RWPE2 (cell line): ENCODE measurements at places on chromosomes 6 and 20.

DNA sequence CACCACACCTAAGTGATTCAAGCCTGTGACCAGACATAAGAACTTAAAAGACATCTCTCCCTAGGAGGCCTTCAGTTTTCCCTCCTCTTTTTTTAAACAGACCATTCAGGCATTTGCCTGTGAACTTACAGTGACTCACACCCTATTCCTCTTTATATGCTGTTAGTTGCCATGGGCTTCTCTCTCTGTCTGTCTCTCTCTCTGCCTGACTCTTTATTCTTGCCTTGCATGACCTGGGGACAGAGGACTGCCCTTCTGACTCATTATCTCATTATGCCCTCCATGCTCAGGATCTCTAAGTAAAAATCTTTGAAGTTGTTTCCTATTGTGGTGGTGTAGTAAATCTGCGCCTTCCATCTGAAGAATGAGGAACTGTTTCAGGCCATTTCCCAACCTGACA, 442.2 kb upstream of the MAN1A1 start:
- H3K27ac ChIP-seq, result no peak overlapping the region
- no peaks in the 10 kb centered on the region for H3K4me1 ChIP-seq
- no peaks in the 10 kb centered on the region for H3K36me3 ChIP-seq
- no peak overlapping the region for H3K4me3 ChIP-seq
- no peaks in the 10 kb centered on the region for H3K27me3 ChIP-seq

GRCh38 chr20:46414608-46415007, 8.2 kb upstream of the ELMO2 start:
- peaks cover 41% of the 10 kb centered on the region for H3K27me3 ChIP-seq
- peaks cover 2% of the 10 kb centered on the region for H3K4me1 ChIP-seq
- DNase-seq, result no peak

DNA sequence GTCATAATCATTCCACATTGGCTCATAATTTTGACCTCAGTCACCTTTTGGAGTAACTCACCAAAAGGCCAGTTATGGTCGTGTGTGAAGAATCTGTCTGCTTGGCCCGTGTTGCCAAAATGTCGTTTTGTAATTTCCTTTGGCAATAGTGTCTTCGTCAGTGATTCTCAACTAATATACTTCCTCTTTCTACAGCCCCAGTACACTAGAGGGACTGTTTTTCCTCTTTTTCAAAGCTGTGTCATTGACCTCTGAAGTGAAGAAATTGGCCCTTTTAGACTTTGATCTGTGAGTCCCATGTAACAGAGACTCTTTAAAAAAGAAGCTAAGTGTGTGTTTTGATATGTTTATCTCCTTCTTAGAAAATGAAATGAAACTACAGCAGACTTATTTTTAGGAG, 5.2 kb downstream of the FOXO3 start:
- H3K4me1 ChIP-seq, result peaks cover 31% of the 10 kb centered on the region
- H3K27me3 ChIP-seq, result no peaks in the 10 kb centered on the region
- H3K36me3 ChIP-seq, result peaks cover 64% of the 10 kb centered on the region
- H3K4me3 ChIP-seq, result no peak overlapping the region

GRCh38 chr20:42923348-42923918, 266.3 kb downstream of the PTPRT start:
- no peak for DNase-seq
- H3K4me3 ChIP-seq, result no peak overlapping the region
- no peaks in the 10 kb centered on the region for H3K4me1 ChIP-seq
- no peaks in the 10 kb centered on the region for H3K27me3 ChIP-seq

GRCh38 chr6:135181333-135182070, 394 bp downstream of the MYB start:
- H3K4me1 ChIP-seq, result peaks cover 11% of the 10 kb centered on the region
- DNase-seq, result no peak
- no peaks in the 10 kb centered on the region for H3K36me3 ChIP-seq
- H3K27ac ChIP-seq, result no peak overlapping the region
- no peaks in the 10 kb centered on the region for H3K27me3 ChIP-seq

DNA sequence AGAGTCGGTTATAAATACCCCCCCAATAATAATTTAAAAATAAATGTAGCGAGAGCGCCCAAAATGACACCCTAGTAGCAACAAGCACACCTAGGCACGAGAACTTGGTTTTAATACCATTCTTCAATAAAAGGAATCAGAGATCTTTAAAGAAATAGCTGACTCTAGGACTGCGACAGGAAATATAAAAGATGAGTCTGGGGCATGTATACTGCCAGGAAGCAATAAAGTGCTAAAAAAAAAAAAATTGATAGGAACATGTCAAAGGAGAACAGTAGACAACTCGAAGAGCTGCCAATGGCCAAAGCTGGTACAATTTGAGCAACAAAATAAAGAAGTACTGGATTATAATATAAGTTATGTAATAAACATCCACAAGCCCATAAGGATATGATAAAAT, 2.2 kb downstream of the PNISR start:
- peaks cover 31% of the 10 kb centered on the region for H3K36me3 ChIP-seq
- no peak for DNase-seq
- H3K4me3 ChIP-seq, result no peak overlapping the region
- peaks cover 22% of the 10 kb centered on the region for H3K4me1 ChIP-seq
- no peak overlapping the region for H3K27ac ChIP-seq

GRCh38 chr6:13574571-13575376, at the start of gene SIRT5:
SIRT5 (plus strand) TSS chr6:13574601; CDS start chr6:13584111, 9,510 bp downstream.
- peak within 1 kb of the TSS; percentile 63 for H3K4me3 ChIP-seq
- H3K4me1 ChIP-seq, result no peaks in the 10 kb centered on the region
- peak; percentile 92 for DNase-seq
- peaks cover 10% of the 10 kb centered on the region for H3K36me3 ChIP-seq
- no peaks in the 10 kb centered on the region for H3K27me3 ChIP-seq

GRCh38 chr6:167779129-167779992, 47.4 kb upstream of the AFDN start:
- DNase-seq, result no peak
- no peaks in the 10 kb centered on the region for H3K4me1 ChIP-seq

GRCh38 chr20:8909596-8909995, 159.3 kb upstream of the PLCB4 start:
- H3K4me1 ChIP-seq, result no peaks in the 10 kb centered on the region
- H3K4me3 ChIP-seq, result no peak overlapping the region
- H3K36me3 ChIP-seq, result no peaks in the 10 kb centered on the region
- H3K27ac ChIP-seq, result no peak overlapping the region
- DNase-seq, result no peak
- no peaks in the 10 kb centered on the region for H3K27me3 ChIP-seq

DNA sequence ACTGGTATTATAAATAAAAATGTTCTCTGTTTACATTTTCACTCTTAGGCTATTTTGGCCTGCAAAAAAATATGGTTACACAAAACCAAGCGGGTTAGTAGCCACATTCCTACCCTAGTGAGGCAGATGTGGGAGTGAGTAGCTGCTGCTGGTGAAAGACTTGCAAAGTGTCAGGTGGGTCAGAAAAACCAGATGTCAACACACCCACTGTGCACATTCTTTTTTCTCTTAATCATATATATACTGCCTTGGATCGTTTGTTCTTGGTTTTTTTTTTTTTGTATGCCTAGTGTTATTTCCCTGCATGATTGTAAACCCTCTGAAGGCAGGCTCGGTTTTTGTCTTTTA, 68.0 kb upstream of the TFB1M start:
- no peaks in the 10 kb centered on the region for H3K36me3 ChIP-seq
- no peaks in the 10 kb centered on the region for H3K27me3 ChIP-seq
- DNase-seq, result no peak
- H3K4me3 ChIP-seq, result no peak overlapping the region

GRCh38 chr6:106643061-106643460, 13.7 kb downstream of the QRSL1 start:
- no peaks in the 10 kb centered on the region for H3K4me1 ChIP-seq
- H3K27me3 ChIP-seq, result no peaks in the 10 kb centered on the region

DNA sequence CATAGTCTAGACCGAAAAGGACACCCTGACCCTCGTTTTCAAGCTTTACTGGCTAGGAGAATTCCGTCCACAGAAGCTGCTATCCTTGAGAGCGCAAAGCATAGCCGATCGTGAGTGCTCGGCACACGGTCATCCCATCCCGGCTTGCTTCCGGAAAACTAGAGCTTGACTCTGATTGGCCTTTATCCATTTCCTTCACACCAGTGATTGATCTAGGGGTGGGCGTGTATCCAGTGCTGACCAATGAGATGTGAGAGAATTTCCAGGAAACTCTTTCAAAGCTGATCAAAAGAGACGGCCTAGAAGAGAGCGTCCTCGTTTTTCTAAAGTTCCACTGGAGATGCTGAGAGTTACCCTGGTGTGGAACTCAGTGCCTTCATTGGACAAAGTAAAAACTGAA, 41.0 kb upstream of the NFATC2 start:
- H3K27ac ChIP-seq, result no peak overlapping the region
- H3K4me1 ChIP-seq, result peaks cover 7% of the 10 kb centered on the region
- no peak for DNase-seq
- H3K36me3 ChIP-seq, result no peaks in the 10 kb centered on the region
- H3K4me3 ChIP-seq, result no peak overlapping the region

- H3K4me1 ChIP-seq, result peaks cover 32% of the 10 kb centered on the region
- no peaks in the 10 kb centered on the region for H3K27me3 ChIP-seq
- no peak for DNase-seq
- peaks cover 40% of the 10 kb centered on the region for H3K36me3 ChIP-seq
These were observed 1.6 kb downstream of the GSS start for GRCh38 chr20:34953960-34954359.

- DNase-seq, result peak; percentile 82
- H3K4me1 ChIP-seq, result peaks cover 3% of the 10 kb centered on the region
- no peak overlapping the region for H3K27ac ChIP-seq
- peaks cover 87% of the 10 kb centered on the region for H3K36me3 ChIP-seq
These were observed 13.3 kb upstream of the DNAJC5 start for GRCh38 chr20:63881451-63882226.

DNA sequence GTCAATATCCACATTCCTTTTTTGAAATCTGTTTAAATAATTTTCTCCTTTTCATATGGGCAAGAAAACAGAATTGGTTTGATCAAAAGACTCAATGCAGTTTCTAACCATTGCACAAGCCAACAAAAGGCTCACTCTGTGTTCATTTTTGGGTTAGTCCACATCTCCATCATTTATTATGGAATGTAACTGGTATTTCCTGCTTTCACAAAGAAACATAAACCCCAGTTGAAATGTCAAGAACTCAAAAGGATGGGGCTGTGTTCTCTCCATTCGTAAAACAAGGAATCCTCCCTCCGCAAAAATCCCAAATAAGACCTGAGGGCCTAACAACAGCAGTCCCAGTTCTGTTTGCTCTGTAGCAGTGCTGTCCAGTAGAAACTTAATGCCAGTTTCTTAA, 420.9 kb downstream of the GJA1 start:
- no peaks in the 10 kb centered on the region for H3K36me3 ChIP-seq
- DNase-seq, result no peak
- H3K4me3 ChIP-seq, result no peak overlapping the region
- no peaks in the 10 kb centered on the region for H3K4me1 ChIP-seq
- H3K27ac ChIP-seq, result no peak overlapping the region

- H3K36me3 ChIP-seq, result no peaks in the 10 kb centered on the region
- no peak for DNase-seq
- no peaks in the 10 kb centered on the region for H3K4me1 ChIP-seq
- no peak overlapping the region for H3K4me3 ChIP-seq
These were observed 176.3 kb downstream of the SCP2D1 start for GRCh38 chr20:18989736-18990474.

- no peak for DNase-seq
- H3K27ac ChIP-seq, result no peak overlapping the region
- no peak overlapping the region for H3K4me3 ChIP-seq
- peaks cover 22% of the 10 kb centered on the region for H3K4me1 ChIP-seq
- H3K36me3 ChIP-seq, result no peaks in the 10 kb centered on the region
- no peaks in the 10 kb centered on the region for H3K27me3 ChIP-seq
These were observed 171.5 kb downstream of the CARMIL1 start for GRCh38 chr6:25450469-25451198.

- no peak for DNase-seq
- H3K27me3 ChIP-seq, result no peaks in the 10 kb centered on the region
- H3K27ac ChIP-seq, result no peak overlapping the region
These were observed 39.6 kb upstream of the AFDN start for GRCh38 chr6:167786853-167787675.

- no peaks in the 10 kb centered on the region for H3K4me1 ChIP-seq
- no peak overlapping the region for H3K27ac ChIP-seq
- H3K4me3 ChIP-seq, result no peak overlapping the region
- DNase-seq, result no peak
- no peaks in the 10 kb centered on the region for H3K36me3 ChIP-seq
These were observed 432.8 kb downstream of the GJA1 start for GRCh38 chr6:121868206-121868605.

DNA sequence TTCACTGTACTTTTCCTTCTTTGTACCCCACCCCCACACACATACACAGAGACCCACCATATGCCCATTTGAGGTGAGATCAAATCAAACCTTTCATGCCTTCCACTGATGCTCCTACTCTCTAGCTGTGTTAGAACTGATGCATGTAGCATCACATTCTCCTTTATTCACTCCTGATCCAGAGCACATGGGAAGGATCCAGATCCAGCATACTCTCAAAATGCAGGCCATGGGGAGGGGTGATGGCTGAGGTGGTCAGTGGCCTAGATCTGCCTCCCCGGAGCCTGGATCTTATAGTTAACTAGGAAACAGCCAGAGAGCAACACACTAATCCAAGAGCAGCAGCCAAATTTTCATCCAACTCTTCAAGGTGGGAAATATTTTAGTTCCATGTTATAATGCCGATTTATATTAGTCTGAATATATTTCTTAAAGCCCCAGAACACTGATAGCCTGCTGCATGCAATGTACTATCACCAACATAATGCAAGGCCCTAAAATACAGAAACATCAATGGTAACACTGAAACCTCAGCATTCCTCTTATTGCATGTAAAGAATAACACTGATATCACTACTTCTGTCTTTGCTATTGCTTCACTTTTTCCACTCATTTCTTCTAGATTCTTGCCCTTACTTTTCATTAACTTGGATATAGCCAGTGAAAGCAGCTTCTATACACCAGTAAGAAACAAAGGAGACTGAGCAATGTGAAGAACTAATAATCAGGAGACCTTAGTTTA, 126.8 kb upstream of the BEND6 start:
- H3K27me3 ChIP-seq, result no peaks in the 10 kb centered on the region
- DNase-seq, result no peak
- H3K4me1 ChIP-seq, result no peaks in the 10 kb centered on the region
- H3K4me3 ChIP-seq, result no peak overlapping the region
- H3K36me3 ChIP-seq, result no peaks in the 10 kb centered on the region
- no peak overlapping the region for H3K27ac ChIP-seq

DNA sequence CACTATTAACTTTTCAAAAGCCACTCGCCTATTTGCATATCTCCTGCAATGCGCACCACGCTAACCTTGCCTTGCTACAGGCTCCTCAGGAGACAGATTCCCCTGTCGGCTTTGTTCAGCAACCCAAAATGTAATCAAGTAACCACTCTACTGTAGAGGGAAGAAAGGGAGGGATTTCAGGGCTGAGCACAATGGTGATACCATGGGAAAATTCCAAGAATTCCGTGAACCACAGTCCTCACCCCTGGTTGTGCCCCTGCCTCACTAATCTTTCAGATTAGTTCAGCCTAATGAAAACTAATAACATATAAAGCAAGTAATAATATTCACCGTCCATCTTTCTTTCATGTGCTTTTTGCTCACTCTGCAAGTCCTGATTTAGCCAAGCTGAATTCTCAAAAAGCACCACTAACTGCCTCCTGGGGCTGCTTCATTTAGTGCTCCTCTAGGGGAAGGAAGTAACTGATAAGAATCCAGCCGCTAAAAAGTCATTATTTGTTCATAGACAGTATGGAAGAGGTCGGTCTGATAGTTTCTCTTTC, 6.6 kb downstream of the CITED2 start:
- H3K27ac ChIP-seq, result no peak overlapping the region
- peaks cover 6% of the 10 kb centered on the region for H3K4me1 ChIP-seq
- no peak for DNase-seq
